ENCODE measurements at places on chromosomes 1 and 21. TPM values are rescaled to one million over a fixed set of nuclear protein-coding genes. Genes with fewer than 3 reads are reported as not detected.
A peak's percentile ranks its signal among the peaks of the same experiment; 100 is the strongest.

The DHDDS gene
- total RNA-seq: 67.7 TPM

DNA sequence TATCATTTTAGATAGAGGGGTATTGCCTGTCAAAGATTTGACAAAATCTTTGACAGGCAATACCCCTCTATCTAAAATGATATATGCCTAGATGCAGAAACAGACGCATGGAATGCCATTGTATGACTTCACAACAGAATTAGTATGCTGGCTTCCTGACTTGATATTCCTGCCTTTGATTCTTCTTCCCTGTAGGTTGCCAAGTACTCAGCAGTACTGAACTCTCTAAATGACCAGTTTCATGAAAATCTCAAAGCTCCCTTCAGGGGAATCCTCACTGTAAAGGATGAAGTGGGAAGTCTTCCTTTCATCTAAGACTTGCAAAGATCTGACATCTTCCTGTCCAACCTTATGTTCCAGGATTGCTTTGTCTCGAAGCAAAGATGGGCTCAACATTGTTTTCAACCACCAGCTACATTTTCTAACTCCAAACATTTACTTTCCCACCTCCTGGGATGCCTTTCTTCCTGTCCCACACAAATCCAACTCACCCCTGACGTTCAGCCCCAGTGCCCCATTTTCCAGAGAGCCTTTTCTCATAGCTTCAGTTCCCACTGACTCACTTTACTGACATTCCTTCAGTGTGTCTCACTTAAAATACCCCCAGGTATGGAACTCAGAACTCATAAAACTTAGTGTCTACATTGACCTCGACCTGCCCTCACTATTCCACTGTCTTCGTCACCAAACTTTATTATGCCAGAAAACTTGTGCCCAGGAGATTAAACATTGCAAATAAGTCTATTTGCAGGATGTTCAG is 67.3 kb upstream of the KCNJ6 start:
- DNase-seq: no peak

GRCh38 chr1:16162163-16162822 is 6.4 kb upstream of the EPHA2 start:
- no peak for DNase-seq

DNA sequence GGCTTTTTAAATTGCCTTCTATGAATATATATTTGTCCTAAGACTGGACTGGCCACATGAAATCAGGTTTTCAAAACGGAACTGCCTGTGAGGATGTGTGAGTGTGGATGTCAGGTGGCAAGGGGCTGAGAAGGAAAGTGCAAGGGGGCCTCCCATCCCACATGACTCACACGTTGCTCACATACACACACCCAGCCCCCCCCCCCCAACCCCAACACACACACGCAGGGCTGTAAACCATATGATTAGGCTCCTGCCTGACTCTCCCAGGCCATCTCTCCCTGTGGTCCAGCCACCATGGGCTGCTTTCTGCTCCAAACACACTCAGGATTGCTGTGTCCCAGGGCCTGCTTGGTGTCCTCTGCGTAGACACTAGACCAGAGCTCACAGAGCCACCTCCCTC is 22.4 kb downstream of the DEGS1 start:
- DNase-seq: peak; percentile 91

- no peak for DNase-seq
These were observed 972.5 kb downstream of the MRPL39 start for GRCh38 chr21:24634749-24635148.

The LDLRAD1 gene
- not detected for total RNA-seq

GRCh38 chr21:35005077-35005476 is 44.0 kb downstream of the RUNX1 start:
- DNase-seq: peak; percentile 76

The BARHL2 gene
- not detected for total RNA-seq

DNA sequence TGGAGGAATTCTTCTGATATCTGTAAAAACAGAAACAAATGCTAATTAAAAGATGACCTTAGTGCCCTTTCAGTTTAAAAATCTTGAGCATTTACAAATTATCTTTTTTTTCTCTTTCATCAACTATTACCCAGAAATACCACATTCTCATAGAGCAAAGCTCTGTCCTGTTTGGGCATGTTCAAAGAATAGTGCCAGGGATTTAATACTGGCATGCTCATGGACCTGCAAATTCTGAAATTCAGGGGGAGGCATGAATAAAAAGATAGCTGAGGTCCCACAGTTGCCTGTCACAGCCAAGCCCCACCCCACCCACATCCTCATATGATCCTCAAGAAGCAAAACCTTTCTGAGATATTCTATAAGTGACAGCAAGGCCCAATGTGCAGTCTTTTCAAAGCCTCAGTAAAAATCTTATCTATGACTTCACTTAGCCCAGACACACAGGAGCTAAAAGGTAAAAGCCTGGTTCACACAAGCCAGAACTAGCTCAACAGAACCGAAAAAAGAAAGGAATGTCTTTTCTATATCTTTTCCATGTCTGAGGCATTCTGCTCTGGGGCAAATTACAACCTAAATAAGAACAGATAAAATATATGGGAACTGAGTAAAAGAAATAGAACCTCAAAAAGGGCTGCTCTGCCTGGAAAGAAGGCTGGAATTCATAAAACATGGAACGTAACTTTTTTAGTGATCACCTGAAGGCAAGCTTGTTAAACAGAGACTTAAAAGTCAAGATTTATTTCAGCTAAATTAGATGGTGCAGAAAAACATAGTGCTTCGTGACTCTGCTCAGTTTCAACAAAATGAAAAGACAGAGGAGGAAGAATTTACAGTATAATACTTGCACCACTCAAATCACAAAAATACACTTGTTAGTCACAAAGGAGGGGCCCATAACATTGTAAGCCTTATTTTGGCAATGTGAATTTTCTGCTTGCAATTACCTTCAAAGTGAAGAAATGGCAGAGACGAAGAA is 11.0 kb downstream of the WLS start:
- DNase-seq: no peak

The USH2A gene
- total RNA-seq: under 0.01 TPM

DNA sequence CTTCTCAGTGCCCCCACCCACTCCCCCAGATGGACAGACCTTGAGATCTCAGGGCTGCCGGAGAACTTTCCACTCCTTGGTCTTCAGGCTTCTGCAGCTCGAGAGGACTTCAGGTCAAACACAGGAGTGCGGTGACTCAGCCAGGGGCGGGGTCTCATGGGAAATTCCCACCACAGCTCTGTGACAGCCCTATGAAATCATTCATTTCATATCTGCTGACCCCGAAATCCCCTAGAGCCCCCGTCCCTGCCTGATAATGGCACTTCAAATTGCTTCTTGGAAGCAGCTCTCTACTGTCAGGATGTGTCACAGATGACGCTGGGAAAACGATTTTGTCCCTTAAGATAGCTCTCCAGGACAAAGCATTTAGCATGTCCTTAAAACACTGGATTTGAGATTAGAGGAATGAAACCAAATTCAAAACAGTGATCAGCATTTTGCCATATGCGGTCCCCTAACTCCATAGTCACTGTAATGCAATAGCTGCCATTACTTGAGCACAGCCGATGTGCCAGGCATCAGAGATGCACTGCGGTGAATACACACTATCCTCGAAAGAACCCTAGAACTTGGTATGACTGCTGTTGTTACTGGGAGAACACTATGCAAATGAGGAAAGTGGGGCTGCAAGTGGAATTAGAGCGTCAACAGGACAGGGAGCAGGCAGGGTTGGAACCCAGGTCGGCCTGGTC is at the start of gene TNFRSF9:
Gene TNFRSF9, minus strand, starts transcription at position 95 of the 692 bp plus-strand sequence. CDS start 845 bp downstream, outside the sequence.
- peak; percentile 54 for DNase-seq

The APCS gene
- total RNA-seq: not detected

GRCh38 chr1:177975588-177976495 is 6.0 kb upstream of the SEC16B start:
- peak; percentile 88 for DNase-seq

DNA sequence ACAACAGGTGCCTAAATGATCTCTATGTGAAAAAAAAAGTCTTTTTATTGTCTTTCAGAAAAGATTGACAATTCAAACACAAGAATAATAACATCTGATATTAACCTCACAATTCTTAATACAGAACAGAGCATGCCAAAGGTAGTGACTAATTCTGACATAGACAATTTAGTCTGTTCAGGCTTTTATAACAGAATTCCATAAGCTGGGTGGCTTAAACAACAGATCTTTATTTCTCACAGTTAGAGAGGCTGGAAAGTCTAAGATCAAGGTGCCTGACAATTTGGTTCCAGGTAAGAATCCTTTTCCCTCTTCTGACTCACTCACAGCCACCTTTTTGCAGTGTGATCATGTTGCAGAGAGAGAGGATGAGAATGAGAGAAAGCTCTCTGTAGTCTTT is 27.0 kb downstream of the DPYD start:
- DNase-seq: peak; percentile 33

GRCh38 chr1:231855361-231855760 is 228.8 kb downstream of the DISC1 start:
- peak; percentile 22 for DNase-seq

DNA sequence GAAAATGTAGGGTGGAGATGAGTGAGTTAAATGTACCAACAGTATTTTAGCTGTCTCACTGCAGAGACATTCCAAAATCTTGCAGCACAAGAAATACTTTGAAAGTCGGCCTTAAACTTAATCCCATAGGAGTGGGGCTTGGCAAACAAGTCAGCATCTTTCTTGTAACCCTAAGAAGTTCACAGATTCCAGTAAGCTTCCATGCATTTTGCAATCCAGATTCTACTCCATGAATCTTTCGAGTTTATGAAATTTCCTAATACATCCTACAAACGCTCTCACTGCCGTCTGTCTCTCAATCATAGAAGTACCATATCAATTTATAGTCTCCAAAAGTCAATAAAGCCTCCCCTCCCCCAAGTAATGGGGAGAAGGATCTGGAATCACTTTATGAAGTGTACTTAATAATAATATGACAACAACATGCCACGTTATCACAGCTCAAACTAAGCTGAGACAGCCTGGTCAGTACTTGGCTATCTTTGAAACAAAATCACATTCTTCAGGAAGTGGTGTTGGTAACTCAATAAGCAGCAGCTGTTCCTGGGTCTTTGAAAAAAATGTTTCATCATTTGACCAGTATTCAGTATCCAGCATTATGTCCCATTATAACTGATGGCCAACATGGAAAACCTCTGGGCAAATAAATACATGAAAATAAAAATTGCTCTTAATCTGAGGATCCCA is 317.4 kb upstream of the RUNX1 start:
- peak; percentile 54 for DNase-seq

DNA sequence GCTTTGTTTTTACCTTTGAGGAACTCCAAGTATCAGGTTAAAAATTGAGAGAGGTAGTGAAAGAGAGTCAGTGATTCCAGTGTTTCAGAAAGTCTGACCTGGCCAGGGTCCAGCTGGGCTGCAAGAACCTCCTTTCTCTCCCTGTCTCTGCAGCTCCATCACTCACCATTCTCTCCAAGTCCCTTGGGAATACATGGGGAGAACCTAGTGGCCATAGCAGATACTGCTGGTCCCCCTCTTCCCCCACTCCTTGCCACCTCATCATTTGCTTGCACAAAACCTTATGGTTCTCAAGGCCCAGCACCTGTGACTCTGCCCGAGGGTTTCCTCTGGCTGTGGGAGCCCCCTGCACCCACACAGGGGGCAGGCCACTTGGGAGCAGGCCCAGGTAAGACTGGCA is 279.5 kb downstream of the KIF26B start:
- DNase-seq: no peak

GRCh38 chr1:91863498-91863897 is 22.5 kb downstream of the TGFBR3 start:
- DNase-seq: no peak

GRCh38 chr1:234533034-234533891 is 54.3 kb upstream of the TARBP1 start:
- DNase-seq: peak; percentile 97

DNA sequence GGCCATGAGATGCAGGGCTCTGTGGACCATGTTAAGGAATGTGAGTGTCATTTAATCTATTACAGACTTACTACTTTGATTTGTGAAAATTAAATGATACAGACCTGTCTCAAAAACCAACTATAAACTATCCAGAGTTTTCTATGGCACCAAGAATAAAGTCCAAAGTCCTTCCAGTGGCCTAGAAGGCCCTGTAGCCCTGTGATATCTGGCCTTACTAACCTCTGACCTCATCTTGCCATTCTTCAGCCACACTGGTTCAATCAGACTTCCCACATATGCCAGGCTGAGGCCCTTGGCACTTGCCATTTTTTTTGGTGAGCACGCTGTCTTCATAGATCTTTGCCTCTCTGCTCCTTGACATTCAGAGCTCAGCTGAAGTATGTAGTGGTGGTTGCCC is 7.7 kb downstream of the NTPCR start:
- no peak for DNase-seq

DNA sequence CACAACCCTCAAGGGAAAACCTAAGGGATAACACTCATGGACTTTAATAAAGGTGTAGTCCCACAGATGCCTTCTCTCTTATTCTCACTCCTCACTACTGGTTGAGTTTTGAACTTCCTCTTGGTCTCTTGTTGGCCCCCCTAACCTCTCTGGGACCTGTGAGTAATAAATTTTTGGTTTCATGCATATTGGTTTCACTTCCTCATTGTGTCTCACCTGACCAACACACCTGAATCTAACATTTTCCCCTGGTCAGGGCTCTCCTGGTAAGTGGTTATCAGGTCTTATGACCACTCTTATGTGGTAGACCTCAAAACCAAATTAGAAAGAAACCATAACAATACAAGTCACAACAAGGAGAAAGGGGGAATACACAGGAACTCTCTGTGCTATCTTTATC is 60.5 kb upstream of the PRMT6 start:
- no peak for DNase-seq

DNA sequence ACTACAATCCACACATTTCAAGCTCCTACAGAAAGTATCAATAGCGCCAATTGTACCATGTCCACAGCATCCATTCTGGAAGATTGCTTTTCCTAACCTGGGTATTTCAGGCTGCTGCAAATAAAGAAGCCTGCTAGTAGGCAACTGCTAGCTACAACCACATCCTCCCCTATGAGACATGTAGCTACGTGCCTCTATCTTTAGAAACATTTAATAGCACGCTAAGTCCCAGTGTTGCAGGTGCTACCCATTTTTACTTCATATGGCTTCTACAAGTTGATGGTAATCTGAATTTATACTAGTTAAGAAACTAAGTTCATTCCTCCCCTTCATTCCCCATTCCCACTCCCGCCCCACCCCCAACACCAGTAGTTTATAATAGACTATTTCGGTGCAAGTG is 7.4 kb upstream of the AMPD1 start:
- DNase-seq: no peak

DNA sequence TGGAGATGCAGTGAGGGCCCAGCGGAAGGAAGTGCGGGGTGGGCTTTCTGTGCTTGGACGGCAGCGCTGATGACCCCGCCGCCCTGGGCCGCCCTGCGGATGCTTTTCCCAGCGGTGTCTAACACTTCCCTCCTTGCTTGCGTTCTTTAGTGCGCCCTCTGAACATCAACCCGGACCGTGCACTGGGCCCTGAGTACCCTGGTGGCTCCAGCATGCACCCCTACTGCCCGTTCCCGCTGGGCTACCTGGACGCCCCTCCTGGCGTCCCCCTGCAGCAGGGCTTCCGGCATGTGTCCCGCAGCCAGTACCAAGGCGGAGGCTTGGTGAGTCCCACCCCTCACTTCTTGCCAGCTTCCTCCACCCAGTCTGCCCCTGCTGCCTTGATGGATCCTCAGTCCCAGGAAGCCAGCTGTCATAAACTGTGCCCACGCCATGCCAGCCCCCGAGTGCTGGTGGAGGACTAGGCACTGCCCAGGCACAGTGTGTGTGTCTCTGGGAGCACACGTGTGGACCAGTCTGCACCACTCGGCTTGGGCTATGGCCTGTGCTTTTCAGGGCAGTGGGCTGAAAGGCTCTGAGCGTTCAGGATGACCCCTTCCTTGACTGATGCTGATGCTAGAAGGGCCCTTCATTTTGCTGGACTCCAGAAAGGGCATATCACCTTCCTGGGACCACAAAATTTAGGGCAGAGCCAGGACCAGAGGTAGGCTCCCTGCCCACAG is 2.3 kb downstream of the DMRTB1 start:
- no peak for DNase-seq

- DNase-seq: no peak
These were observed 55.8 kb downstream of the DOP1B start for GRCh38 chr21:36212513-36212780.

All from IMR-90 (cell line).